Common myeloid progenitor, CD34-positive (primary cell): ENCODE measurements at places on chromosomes 6 and 20.
A peak's percentile ranks its signal among the peaks of the same experiment; 100 is the strongest.

GRCh38 chr20:7257099-7257498, 489.6 kb downstream of the BMP2 start:
- no peak for DNase-seq

GRCh38 chr20:16707674-16708073, 22.2 kb upstream of the SNRPB2 start:
- DNase-seq = no peak

GRCh38 chr6:35181933-35182612, 31.7 kb upstream of the SCUBE3 start:
- DNase-seq = peak; percentile 9

GRCh38 chr6:168385037-168385759, 55.8 kb upstream of the SMOC2 start:
- DNase-seq = no peak

GRCh38 chr6:158565482-158566040, 5.7 kb downstream of the TMEM181 start:
- no peak for DNase-seq

- no peak for DNase-seq
These were observed 12.8 kb downstream of the RAMACL start for GRCh38 chr6:166573511-166574216.

GRCh38 chr20:52864916-52865605, 107.1 kb upstream of the TSHZ2 start:
- DNase-seq = no peak

GRCh38 chr20:56572172-56572571, 39.1 kb downstream of the FAM209B start:
- no peak for DNase-seq

DNA sequence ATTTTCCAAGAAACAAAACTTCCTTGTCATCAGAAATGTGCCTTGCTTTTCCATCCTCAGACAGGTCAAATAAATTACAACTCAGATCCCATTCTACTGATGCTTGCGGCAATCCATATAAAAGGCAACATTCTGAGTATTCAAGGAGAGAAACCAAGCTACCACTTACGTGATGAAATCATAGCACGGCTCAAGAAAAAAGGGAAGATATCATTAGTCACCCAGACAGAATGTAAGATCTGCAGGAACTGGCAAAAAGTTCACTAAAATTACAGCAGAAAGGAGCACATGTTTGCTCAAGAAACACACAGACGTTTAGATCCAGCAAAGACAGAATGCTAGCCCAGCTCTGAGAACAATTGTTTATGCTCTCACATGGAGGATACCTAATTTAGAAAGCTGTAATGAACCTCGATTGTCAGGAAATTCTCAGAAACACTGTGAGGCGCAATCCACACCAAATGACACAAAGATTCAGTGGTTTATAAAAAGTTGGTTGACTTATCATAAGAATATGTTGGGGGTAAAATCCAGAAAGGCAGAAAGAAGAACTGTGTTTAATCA, 304.2 kb downstream of the ADGRG6 start:
- peak; percentile 29 for DNase-seq

DNA sequence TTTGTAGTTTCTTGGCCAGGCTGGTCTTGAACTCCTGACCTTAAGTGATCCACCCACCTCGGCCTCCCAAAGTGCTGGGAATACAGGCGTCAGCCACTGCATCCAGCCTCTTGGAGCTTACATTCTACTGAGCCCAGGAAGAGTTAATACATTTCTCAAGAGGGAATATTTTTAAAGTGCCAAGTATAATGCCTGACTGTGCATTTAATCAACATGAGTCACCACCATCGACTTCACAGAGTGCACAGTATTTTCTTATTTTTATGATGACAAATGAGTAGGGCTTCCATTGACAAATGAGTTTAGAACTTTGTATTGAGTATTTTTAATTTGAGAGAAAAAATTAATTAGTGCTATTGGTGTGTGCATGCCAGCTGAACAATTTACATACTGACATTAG, 72.2 kb downstream of the SASH1 start:
- DNase-seq = no peak

- peak; percentile 65 for DNase-seq
These were observed 42.8 kb downstream of the HLA-DPB1 start for GRCh38 chr6:33118525-33119123.

GRCh38 chr6:161228096-161228495, 45.8 kb downstream of the AGPAT4 start:
- no peak for DNase-seq

DNA sequence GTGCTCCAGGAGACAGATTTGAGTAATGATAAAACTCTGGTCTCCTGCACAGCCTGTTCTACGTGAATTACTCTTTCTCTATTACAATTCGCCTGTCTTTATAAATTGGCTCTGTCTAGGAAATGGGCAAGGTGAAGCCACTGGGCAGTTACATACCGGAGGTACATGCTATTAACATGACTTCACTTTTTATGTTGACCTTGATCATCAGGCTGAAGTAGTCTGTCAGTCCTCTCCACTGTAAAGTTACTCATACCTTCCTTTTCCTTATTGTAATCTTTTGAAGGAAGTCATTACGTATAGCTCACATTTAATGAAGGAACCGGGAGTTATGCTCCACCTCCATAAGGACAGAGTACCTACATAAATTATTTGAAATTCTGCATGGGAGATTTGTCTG, 19.9 kb upstream of the KHDC1 start:
- DNase-seq = no peak

DNA sequence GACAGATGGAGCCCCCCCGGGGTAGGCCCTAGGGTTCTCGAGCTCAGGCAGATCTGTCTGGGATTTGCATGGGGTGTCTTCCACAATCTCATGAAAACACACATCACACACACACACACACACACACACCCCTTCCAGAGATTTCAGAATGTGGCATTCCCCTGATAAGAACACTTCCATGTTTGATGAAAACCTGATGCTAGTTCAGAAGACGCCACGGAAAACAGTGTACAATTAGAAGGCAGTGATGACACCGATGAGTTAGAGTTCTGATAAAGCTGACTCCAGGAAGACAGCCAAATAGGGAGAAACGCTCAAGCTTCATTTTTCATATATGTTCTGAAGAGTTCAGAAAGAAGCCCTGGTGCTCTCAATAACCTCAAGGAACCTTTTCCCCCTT, 438.7 kb upstream of the JARID2 start:
- no peak for DNase-seq

DNA sequence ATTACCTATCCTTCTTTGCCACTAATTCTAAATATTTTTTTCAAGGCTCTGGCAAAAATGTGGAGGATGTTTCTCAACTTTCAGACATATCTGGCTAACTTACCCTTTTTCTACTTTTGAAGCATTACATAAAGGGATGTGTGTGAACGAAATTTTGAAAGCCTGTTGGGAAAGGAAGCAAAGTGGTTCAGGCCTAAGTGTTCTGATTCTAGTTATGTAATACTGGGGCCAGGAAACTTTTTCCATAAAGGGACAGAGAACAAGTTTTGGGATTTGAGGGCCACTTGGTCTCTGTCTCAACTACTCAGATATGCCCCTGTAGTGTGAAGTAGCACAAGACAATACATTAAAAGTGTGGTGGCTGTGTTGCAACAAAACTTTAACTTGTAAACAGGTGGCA, 721.8 kb downstream of the PHF3 start:
- DNase-seq = no peak

DNA sequence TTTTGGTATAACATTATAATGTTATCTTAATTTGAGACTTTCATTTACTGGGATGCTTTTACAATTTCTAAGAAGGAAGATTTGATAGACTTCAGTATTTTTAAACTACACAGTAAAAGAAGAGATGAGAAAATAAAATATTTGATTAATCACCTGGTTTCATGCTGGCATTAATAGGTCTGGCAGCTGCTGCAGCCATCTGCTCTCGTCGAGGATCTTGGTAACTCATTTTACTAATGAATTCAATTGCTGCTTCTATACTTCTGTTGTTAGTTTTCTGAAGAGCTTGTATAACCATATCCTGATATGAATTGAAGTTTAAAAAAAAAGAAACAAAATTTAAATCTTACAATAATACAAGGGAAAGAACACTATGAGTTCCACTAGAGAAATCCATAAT, 23.0 kb downstream of the LATS1 start:
- no peak for DNase-seq

DNA sequence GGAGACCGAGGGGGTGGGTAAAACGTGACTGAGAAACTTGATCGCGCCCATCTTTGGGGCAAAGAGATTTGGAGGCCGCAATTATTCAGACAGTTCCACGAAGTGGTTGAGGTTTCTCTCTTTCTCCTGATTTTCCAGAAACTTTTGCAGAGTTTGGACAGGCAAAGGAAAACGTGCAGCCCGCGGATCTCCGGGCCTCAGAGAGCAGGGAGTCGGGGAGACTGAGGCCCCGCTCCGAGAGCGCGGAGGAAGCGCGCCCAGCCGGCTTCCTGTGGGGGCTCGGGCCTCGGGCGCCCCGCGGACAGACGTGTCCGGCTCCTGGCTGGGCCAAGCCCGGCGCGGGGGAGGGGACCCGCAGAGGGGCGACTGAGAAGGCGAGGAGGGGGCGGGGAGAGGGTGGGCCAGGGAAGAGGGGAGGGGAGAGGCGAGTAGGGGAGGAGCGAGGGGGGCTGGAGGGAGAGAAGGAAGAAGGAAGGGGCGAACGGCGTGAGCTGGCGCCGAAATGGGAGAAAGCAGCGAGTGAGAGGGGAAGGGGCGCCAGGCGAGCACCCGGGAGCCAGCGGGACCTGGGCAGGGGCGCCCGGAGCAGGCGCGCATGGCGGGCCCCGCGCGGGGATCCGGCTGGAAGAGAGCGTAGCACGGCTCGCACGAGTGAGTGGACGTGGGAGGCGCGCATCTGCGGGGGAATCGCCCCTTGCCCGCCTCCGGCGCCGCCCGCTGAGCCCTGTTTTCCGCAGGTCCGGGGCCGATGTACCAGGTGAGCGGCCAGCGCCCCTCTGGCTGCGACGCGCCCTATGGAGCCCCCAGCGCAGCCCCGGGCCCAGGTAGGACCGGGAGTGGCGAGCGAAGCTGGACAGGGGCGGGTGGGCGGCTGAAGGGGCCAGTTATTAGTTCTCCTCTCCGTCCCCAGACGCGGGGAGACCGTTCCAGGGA, at the start of gene MDFI:
MDFI (plus strand) TSS at position 467 of the 933 bp plus-strand sequence; CDS start at position 749, 282 bp downstream.
- DNase-seq = no peak

- DNase-seq = no peak
These were observed 15.0 kb upstream of the DSE start for GRCh38 chr6:116355796-116356195.

DNA sequence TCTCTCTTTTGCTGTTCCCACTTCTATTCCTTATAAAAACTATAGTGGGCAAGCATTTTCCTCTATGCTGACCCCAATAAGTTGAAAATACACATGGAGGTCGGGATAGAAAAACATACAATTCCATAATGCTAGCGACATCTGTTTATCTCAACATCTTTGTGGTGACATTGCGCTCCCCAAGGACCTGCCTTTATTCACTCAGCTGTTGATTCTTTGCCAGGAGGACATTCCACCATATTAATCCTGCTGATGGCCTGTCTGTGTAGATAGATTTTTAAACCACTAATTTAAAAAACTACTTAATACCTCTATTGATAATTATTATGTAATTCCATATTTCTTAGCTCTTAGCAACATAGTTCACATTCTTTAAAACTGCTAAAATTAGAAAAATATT, 555.3 kb upstream of the MAP3K7 start:
- DNase-seq = no peak

- peak; percentile 74 for DNase-seq
These were observed 416 bp upstream of the POLR1H start for GRCh38 chr6:30060606-30061091.

DNA sequence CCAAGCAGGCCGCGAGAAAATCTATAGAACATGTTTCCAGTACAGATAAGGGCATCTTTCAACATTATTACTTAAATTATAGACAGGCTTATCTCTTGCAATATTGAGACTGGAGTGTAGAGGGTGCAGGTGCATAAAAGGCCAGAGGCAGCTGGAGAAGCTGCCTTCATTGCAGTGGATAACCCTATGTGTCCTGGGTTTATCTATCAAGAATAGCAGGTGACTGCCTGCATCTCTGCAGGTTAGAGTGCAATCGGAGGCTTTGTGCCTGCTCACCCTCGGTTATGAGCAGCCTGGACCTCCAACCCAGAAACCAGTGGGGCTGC, 28.7 kb upstream of the ECI2 start:
- no peak for DNase-seq

- no peak for DNase-seq
These were observed 13.1 kb downstream of the GABRR1 start for GRCh38 chr6:89204096-89204495.

GRCh38 chr6:122673343-122673961, 63.2 kb downstream of the PKIB start:
- no peak for DNase-seq

DNA sequence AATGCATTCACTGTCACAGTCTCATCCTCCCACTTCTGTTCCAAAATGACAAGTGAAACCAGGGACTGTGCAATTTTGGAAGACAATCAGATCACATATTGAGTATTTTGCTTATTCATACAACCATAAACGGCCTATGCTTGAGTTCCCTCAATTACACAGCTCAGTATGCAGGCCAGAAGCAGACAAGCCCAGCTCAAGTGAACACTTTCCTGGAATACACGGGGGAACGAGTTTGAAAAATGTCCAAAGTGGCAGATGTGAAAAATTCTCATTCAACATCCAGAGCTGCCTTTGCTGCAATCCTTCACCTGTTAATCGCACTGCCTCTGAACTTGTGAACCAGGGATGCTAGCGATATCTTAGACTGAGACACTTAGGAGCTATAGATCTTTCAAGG, 190.2 kb downstream of the COL9A1 start:
- no peak for DNase-seq

DNA sequence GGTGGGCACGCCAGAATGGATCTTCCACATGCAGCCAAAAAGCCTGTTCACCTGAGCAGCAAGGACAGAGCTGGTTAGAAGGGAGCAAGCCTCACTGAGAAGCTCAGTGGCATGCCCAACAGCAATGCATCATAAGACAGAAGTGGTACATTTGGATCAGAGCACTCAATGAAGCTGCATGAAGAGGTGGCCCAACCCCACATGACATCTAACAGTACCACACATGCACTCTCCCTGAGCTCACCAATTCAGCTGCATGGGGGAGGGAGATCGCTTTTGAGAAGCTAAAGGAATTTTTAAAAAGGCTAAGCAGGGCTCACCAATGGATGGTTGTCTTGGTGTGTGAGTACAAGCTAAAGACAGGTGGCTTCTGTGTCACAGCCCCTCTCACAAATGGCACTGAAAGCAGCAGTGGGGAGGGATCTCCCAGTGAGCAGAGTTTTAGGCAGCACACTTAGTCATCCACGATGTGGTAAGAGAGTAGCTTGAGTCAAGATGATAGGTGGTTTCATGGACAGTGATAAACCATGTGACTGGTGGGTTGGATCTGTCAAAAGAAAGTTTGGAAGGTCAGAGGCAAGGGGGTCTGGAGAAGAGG, 166.6 kb upstream of the TAB2 start:
- no peak for DNase-seq
